ENCODE measurements at places on chromosomes 6 and 20.

DNA sequence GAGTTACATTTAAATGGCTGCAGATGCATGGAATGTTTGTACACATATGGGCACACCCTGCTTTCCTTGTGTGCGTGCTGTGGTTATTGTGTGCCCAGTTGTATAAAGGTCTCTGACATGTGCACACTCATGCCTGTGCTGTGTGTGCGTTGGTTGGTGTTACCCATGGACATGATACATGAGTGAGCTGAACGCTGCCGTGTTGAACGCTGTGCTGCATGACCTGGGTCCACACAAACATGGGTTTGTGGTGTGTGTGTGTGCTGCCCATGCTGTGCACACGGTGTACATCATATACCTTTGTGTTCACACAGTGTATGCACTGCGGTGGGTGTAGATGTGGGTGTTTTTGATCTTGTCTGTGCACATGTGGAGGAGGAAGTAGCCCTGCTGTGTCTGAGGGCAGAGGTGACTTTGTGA lies 54.4 kb downstream of the TOX2 start:
- H3K4me1 ChIP-seq, result peaks cover 11% of the 10 kb centered on the region
- no peaks in the 10 kb centered on the region for H3K27me3 ChIP-seq
- DNase-seq, result no peak
- H3K4me3 ChIP-seq, result no peak overlapping the region
- no peak overlapping the region for H3K27ac ChIP-seq

- peak overlapping the region; percentile 17 for H3K27ac ChIP-seq
- no peaks in the 10 kb centered on the region for H3K27me3 ChIP-seq
- H3K4me3 ChIP-seq, result peak overlapping the region; percentile 17
- no peaks in the 10 kb centered on the region for H3K36me3 ChIP-seq
- H3K4me1 ChIP-seq, result peaks cover 13% of the 10 kb centered on the region
These were observed 8.1 kb downstream of the NEDD9 start for GRCh38 chr6:11224252-11224965.

DNA sequence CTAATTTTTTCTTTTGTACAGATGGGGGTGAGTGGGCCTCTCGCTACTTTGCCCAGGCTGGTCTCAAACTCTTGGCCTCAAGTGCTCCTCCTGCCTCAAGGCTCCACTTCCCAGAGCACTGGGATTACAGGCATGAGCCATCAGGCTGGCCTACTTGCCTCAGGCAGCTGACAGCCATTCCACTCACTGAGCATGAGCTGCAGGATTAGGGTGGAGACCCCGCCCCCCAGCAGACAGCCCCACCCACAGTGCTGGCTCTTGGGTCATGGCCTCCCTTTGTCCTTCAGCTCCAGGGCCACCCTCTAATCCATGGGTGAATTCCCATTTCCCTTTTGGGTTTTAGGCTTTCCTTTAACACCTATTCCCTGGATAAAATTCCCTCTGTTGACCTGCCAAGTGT lies 82.1 kb downstream of the BFSP1 start:
- H3K36me3 ChIP-seq, result no peaks in the 10 kb centered on the region
- no peaks in the 10 kb centered on the region for H3K27me3 ChIP-seq

DNA sequence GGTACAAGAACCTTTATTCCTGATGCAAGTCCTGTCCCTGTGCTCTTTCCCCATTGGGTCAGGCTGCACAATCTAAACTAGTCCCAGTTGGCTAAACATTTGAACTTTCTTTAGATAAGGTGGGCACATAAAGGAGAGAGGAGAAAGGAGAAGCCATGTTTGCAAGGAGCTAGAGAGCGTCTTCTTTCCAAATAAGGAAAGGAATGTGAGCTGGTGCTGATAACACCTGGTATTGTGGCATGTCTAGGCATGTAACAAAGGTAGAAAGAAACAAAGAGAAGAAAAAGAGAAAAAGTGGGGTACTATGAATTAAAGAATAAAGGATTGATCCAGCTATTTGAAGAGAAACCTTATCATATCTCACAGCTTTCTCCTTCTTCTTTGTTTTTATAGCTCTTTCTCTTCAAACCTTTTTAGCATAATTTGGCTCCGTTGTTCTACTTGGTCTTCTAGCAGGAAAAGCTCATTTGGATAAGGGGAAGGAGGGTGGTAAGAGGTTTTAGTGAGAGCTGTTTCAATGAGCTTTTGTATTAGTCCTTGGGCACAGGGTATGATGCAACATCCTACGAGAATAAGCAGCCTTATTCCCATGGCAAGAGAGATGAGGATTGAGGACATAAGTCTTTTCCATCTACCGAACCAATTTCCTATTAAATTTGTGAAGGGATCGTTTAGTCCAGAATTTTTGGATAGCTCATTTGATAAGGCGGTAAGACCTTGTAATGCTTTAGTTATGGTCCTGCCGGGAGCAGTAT lies 415.5 kb upstream of the MAN1A1 start:
- no peaks in the 10 kb centered on the region for H3K27me3 ChIP-seq
- DNase-seq, result no peak
- H3K4me3 ChIP-seq, result no peak overlapping the region
- no peaks in the 10 kb centered on the region for H3K4me1 ChIP-seq
- H3K36me3 ChIP-seq, result no peaks in the 10 kb centered on the region

- H3K27me3 ChIP-seq, result no peaks in the 10 kb centered on the region
- no peak overlapping the region for H3K27ac ChIP-seq
- DNase-seq, result peak; percentile 81
These were observed 24.8 kb downstream of the C6orf15 start for GRCh38 chr6:31087494-31088089.

- no peak overlapping the region for H3K27ac ChIP-seq
- H3K4me1 ChIP-seq, result no peaks in the 10 kb centered on the region
- H3K27me3 ChIP-seq, result no peaks in the 10 kb centered on the region
- no peaks in the 10 kb centered on the region for H3K36me3 ChIP-seq
These were observed 124.0 kb upstream of the DTNBP1 start for GRCh38 chr6:15786846-15787245.

GRCh38 chr6:25054469-25054868 lies 118.7 kb upstream of the RIPOR2 start:
- H3K27ac ChIP-seq, result peak overlapping the region; percentile 45
- H3K36me3 ChIP-seq, result no peaks in the 10 kb centered on the region
- DNase-seq, result no peak
- H3K4me3 ChIP-seq, result no peak overlapping the region
- H3K4me1 ChIP-seq, result peaks cover 55% of the 10 kb centered on the region

- no peaks in the 10 kb centered on the region for H3K36me3 ChIP-seq
- no peak overlapping the region for H3K4me3 ChIP-seq
These were observed 405.7 kb downstream of the KIF16B start for GRCh38 chr20:16167423-16168130.

DNA sequence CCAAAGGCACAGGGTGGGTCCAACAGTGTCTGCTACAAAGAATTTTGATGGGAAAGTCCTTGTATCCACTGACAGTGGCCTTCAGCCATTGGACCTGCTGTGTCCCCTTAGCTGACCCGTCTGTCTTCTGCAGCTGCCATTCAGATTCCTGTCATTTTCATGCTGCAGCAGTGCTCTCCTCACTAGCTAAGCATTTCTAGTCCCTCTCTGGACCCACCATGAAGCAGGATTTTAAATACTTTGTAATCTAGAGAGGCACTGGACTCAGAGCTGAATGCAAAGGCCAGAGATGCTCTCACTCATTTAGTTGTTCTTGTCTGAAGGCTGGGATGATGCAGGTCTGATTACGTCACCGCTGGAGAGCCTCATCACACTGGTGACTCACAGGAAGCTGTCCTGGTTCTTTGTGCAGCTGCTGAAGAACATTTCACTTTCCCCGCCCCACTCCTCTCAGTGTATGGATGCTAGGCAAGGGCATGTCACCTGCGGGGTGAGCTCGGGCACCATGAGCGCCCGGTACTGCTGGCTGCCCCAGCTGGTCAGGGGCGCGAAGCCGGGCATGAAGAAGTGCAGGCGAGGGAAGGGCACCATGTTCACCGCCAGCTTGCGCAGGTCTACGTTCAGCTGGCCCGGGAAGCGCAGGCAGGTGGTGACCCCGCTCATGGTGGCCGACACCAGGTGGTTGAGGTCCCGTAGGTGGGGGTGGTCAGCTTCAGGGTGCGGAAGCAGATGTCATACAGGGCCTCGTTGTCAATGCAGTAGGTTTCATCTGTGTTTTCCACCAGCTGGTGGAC lies 19.4 kb upstream of the TUBB2A start:
- no peak overlapping the region for H3K27ac ChIP-seq
- H3K36me3 ChIP-seq, result no peaks in the 10 kb centered on the region
- no peak for DNase-seq
- H3K4me1 ChIP-seq, result no peaks in the 10 kb centered on the region
- H3K4me3 ChIP-seq, result no peak overlapping the region

DNA sequence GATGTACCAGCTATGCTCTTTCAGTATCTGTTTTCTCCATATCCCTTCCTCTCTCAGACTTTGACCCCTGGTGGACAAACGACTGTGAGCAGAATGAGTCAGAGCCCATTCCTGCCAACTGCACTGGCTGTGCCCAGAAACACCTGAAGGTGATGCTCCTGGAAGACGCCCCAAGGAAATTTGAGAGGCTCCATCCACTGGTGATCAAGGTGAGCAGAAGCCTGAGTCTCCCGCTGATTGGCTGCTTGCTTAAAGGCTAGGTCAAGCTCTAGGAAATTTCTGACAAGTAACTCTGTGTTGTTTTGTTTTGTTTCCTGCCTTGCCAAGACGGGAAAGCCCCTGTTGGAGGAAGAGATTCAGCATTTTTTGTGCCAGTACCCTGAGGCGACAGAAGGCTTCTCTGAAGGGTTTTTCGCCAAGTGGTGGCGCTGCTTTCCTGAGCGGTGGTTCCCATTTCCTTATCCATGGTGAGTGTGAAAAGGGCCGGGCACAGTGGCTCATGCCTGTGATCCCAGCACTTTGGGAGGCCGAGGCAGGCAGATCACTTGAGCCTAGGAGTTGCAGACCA lies 28.6 kb downstream of the C6orf89 start:
- peaks cover 30% of the 10 kb centered on the region for H3K4me1 ChIP-seq
- no peak for DNase-seq
- H3K27ac ChIP-seq, result peak overlapping the region; percentile 14
- peaks cover 38% of the 10 kb centered on the region for H3K36me3 ChIP-seq
- no peak overlapping the region for H3K4me3 ChIP-seq

DNA sequence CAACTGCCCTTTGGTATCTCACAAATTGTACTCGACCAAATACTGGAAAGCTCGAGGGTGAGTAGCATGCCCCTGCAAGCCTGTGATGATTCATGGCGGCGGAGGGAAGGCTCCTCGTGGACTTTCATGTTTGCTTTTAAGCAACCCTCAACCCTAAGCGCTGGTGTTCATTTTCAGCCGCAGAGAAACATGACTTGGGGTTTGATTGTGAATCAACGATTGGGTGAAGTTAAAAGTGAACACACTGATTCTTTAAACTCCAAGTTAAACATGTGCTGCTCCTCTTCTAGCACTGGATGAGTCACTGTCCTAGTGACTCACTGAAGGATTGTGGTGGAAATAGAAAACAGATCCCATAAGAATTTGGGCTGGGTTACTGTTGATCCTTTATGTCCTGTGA lies 8.3 kb downstream of the CD109 start:
- H3K4me1 ChIP-seq, result no peaks in the 10 kb centered on the region
- H3K27me3 ChIP-seq, result no peaks in the 10 kb centered on the region
- H3K36me3 ChIP-seq, result no peaks in the 10 kb centered on the region
- H3K4me3 ChIP-seq, result no peak overlapping the region

GRCh38 chr6:11804135-11804534 lies 25.5 kb upstream of the ADTRP start:
- no peak overlapping the region for H3K27ac ChIP-seq
- H3K4me3 ChIP-seq, result no peak overlapping the region
- no peaks in the 10 kb centered on the region for H3K4me1 ChIP-seq
- DNase-seq, result no peak
- H3K36me3 ChIP-seq, result no peaks in the 10 kb centered on the region

Data from effector memory CD4-positive, alpha-beta T cell (primary cell).